ENCODE measurements at places on chromosomes 3 and 15.

- no peak for DNase-seq
Measured at GRCh38 chr3:94082391-94082937, 19.6 kb downstream of the NSUN3 start.

- DNase-seq, result no peak
Measured at GRCh38 chr3:43102773-43103480, 3.0 kb downstream of the POMGNT2 start.

DNA sequence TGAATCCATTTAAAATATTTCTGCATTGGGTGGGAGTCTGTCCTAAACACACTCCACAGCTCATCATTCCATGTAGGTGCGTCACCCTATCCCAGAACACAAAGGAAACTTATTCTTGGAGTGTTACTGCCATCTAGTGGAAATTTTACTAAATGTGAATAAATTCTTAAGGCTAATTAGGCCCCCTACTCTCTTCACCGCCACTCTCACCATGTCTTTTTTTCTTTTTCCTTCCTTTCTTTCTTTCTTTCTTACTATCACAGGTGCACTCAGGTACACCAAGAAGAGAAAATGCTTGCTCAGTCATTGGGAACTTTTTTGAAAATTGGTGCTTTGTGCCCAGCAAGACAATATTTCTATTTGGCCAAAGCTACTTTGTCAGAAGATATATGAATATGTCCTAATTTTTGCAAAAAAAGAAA lies 26.4 kb upstream of the ATP8B4 start:
- no peak for DNase-seq

- DNase-seq, result no peak
Measured at GRCh38 chr3:164222197-164222596, 856.1 kb downstream of the SI start.

- DNase-seq, result peak; percentile 2
Measured at GRCh38 chr3:116140100-116140689, 305.1 kb downstream of the LSAMP start.

GRCh38 chr3:45426161-45426560 lies 37.8 kb downstream of the LARS2 start:
- DNase-seq, result no peak

Measured in GM18507 (cell line).